ENCODE measurements at places on chromosomes 3 and 15. TPM values are rescaled to one million over a fixed set of nuclear protein-coding genes. Genes with fewer than 3 reads are reported as not detected.

DNA sequence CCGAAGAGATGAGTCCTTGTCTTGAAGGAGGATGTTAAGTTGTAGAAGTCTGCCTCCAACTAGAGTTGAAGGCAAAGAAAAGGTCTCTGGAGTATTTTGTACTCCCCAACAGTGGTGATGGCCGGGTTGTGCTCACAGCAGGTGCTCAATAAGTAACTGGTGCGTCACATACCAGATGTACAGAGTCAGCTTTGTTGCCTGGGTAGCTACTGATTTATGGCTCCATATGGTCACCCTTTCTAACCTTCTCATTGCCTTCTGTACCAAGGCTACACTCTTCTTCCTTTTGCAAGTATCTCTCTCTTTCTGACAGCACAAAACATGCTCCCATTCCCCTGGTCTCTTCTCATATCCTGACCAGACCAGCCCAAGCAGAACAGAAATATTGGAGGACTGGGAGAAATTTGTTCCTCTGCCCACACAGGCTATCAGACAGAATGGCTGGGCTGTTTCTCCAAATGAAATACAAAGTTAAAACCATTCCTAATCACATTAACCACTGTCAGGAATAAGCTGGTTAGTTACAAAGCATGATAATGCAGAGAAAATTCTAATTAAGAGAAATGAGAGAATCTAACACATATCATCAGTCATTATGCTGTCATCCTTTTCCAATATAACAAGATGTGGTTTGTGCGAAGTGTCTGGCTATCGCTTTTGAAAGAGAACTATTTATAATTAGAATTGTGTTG is 150.1 kb upstream of the LRRN1 start:
- H3K27me3 ChIP-seq = no peaks in the 10 kb centered on the region
- no peaks in the 10 kb centered on the region for H3K4me1 ChIP-seq
- no peak overlapping the region for H3K4me3 ChIP-seq
- no peaks in the 10 kb centered on the region for H3K36me3 ChIP-seq

ESYT3 gene
- 0.20 TPM for total RNA-seq

GRCh38 chr3:126540951-126541627 is 17.1 kb downstream of the CHST13 start:
- H3K36me3 ChIP-seq = no peaks in the 10 kb centered on the region
- peaks cover 15% of the 10 kb centered on the region for H3K27me3 ChIP-seq
- peak overlapping the region; percentile 26 for H3K4me3 ChIP-seq
- no peak overlapping the region for H3K27ac ChIP-seq
- no peaks in the 10 kb centered on the region for H3K4me1 ChIP-seq

DNA sequence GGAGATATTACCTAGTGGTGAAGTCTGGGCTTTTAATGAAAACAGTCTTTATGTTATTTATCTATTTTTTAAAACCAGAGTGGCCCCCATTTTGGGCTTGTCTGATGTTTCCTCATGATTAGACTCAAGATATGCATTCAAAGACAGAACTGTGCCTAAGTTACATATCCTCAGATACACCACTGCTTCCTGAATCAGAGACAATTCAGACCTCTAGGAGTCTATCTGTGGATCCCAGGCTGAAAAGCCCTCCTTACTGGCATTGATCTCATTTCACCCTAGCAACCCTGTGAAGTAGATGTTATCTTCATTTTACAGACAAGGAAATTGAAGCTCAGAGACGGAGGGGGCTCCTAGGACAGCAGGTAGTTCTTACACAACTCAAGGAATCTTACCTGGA is 16.8 kb upstream of the TGM5 start:
- no peak overlapping the region for H3K27ac ChIP-seq
- H3K4me3 ChIP-seq = no peak overlapping the region
- H3K36me3 ChIP-seq = no peaks in the 10 kb centered on the region
- no peak for DNase-seq
- no peaks in the 10 kb centered on the region for H3K27me3 ChIP-seq

SHC4 gene
- 0.88 TPM for total RNA-seq

DNA sequence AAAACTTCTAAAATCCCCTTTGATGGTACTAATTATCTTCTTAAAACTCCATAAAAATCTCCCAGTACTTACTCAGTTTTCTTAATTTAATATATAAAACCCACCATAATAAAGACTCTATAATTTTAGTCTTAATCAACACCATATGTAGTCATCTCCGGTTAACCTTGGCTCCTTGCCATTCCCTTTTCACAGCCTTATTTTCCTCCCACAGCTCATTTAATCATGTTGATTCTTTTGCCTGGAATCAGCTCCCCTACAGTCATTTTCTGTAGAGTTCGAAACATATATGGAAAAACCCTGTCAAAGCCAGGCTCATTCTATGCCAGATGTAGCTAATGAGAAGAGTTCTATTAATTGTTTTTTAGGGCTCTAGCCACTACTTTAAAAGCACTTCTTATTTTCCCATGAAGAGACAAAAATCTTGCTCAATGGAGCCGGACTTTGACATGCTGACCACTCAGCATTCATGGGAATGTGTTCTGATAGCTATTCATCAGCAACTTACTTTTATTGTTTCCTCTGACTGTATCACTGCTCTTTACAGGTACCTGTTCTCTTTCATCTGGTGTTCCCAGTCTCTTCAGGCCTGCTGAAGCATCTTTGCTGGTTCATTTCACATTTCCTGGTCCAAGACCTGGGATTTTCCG is 573.4 kb downstream of the NAALADL2 start:
- no peak overlapping the region for H3K4me3 ChIP-seq
- no peaks in the 10 kb centered on the region for H3K36me3 ChIP-seq
- no peaks in the 10 kb centered on the region for H3K4me1 ChIP-seq
- DNase-seq = no peak
- no peaks in the 10 kb centered on the region for H3K27me3 ChIP-seq

DNA sequence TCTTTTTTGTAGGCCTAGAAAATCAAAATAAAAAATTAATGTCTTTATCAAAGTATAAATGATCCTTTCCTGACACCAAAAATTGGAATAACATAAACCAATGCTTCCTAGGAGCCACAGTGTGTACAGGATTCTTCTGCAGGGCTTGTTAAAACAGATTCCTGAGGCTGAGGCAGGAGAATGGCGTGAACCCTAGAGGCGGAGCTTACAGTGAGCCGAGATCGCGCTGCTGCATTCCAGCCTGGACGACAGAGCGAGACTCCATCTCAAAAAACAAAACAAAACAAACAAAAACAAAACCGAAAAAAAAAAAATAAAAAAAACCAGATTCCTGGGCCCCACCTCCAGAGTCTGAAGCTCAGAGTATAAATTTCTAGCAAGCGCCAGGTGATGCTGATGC is 78.0 kb downstream of the PEX5L start:
- DNase-seq = no peak
- H3K4me3 ChIP-seq = no peak overlapping the region
- no peaks in the 10 kb centered on the region for H3K27me3 ChIP-seq
- H3K36me3 ChIP-seq = no peaks in the 10 kb centered on the region
- no peaks in the 10 kb centered on the region for H3K4me1 ChIP-seq

GRCh38 chr3:125767641-125768040 is 172.3 kb upstream of the OSBPL11 start:
- no peaks in the 10 kb centered on the region for H3K36me3 ChIP-seq
- no peak overlapping the region for H3K27ac ChIP-seq
- H3K27me3 ChIP-seq = no peaks in the 10 kb centered on the region
- H3K4me3 ChIP-seq = no peak overlapping the region
- no peak for DNase-seq
- H3K4me1 ChIP-seq = peaks cover 7% of the 10 kb centered on the region

UBA3 gene
- 83.1 TPM for total RNA-seq

DUOX2 gene
- 0.10 TPM for total RNA-seq
